ENCODE measurements at places on chromosomes 3 and 15.

- DNase-seq = no peak
These were observed 595.0 kb downstream of the PYDC2 start for GRCh38 chr3:192055946-192056345.

DNA sequence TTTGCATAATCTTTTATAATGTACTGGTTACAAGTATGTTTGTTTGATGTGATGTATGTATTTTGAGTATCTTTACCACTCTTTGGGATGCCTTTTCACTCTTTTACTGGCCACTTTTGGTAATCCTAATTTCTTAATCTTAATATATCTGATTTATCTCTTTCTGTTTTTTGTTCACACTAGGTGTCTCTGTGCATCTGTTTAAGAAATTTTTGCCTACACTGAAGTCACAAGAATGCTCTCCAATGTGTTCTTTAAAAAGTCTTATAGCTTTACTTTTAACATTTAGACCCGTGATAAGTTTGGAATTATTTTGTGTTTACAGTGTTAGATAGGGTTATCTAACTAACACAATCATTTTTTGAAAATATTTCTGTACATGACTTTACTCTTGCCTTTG, 659.1 kb downstream of the SI start:
- DNase-seq = no peak

GRCh38 chr3:169769287-169770181, at the start of gene ACTRT3:
Gene ACTRT3 (minus strand): TSS chr3:169769561. CDS start chr3:169769520, 41 bp downstream.
- DNase-seq = peak; percentile 95

GRCh38 chr15:81807186-81807585, 238.6 kb downstream of the MEX3B start:
- DNase-seq = no peak

GRCh38 chr3:50269977-50270413, 1.0 kb downstream of the SEMA3B start:
- no peak for DNase-seq

- DNase-seq = no peak
These were observed 717.5 kb downstream of the AGBL1 start for GRCh38 chr15:86797135-86797534.

DNA sequence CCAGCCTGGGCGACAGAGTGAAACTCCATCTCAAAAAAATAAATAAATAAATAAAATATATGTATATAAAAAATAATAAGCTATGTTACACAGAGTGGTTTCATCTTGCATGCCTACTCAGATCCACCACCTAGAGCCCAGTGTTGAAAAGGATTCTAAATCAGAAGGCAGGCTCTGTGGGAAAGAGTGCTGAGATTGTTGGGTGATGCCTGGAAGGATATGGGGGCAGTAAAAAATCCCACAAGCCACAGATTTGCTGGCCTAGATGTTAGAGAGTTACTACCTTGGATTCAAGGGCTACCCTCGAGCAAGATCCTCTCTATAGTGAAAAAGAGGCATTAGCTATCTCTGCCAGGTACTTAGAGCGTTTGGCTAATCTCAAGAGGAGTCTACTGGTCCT, 144.3 kb downstream of the STAC start:
- DNase-seq = no peak

- DNase-seq = no peak
These were observed 23.8 kb upstream of the TCF12 start for GRCh38 chr15:56894601-56895000.

- no peak for DNase-seq
These were observed 1.7 kb upstream of the RBP2 start for GRCh38 chr3:139477710-139478640.

DNA sequence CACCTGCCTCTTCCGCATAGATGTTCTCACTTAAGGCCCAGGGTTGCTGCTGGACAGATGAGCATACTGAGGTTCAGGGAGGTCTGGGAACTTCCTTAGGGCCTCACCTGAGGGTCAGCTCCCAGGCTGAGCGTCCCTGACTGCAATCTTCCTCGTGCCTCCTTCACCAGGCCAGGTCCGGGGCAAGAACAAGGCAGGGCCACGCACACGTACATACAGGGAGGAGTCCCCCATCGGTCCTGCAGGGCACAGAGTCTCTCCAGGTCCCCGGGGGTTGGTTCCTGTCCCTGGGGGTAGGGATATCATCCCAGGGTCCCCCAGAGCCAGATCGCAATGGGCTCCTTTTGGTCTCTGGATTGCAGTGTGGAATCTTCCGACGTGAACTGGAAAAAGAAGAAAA, 130.1 kb downstream of the LRRK1 start:
- no peak for DNase-seq

DNA sequence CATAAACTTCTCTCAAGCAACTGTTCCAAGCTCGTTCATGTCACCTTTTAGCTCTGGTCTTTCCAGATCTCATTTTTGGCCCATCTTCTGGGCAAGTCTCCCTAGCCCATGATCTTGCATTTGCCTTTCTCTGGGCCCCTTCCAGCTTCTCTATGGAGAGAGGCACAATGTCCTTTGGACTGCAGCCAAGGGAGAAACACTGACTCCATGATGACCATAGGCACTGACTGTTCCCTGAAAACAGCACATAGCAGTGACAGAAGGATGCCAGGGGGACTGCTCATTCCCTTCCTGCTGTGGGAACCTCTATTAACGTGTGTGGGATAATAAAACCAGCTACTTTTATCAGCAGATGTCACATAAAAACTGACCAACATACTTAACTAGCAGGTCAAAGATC, 60.3 kb downstream of the STRIT1 start:
- DNase-seq = no peak

GRCh38 chr15:67605871-67606270, 63.4 kb downstream of the MAP2K5 start:
- no peak for DNase-seq

- DNase-seq = no peak
These were observed 23.7 kb upstream of the C3orf49 start for GRCh38 chr3:63795438-63795837.

DNA sequence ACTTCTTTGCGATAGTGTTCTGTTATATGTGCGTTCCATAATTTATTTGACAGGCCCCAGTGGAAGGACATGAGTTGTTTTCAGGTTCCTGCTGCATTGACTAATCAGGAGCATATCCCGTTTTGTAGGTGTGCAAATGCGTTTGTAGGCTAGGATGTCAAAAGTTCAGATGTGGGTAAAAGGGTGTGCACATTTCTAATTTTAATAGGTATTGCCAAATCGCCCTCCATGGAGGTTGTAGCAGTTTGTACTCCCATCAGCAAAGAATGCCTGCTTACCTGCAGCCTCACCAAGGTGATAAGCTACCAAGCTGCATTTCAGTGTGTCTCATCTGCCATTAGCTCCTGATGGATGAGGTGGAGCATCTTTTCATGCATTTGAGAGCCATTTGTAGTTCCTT, 36.3 kb downstream of the KLF13 start:
- DNase-seq = no peak

- peak; percentile 1 for DNase-seq
These were observed 87.4 kb downstream of the ZIC4 start for GRCh38 chr3:147318900-147319299.

DNA sequence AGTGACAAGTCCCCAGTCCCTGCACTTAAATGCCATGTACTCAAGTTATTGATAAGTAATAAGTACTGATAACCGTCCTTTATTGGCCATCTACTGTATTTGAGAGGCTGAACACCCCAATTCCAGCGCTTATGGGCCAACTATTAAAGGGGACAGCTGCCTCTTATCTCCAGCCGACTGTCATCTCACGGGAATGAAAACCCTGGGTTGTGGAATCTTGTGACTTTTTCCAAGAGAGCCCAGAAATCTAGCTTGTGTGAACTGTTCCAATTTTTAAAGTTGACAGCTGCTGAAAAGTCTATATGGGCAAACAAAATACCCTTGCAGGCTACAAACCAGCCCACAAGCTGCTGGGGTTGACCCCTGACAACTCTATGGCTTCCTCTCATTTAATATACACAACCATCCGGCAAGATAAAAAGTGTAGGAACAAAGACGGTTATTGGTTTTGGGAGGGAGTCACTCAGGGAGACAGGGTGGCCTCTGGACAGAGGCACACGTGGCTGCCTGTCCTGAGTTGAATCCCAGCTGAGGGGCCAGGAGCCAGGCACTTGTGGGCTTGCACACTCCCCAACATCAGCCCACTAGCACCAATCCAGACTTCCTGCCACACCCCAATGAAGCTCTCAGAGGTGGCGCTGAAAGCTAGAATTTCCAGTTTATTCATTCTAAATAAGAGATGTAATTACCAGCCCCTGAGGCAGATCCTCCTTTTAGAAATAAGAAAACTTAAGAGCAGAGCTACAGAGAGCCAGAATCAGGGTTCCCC, 16.2 kb downstream of the SPSB4 start:
- no peak for DNase-seq

DNA sequence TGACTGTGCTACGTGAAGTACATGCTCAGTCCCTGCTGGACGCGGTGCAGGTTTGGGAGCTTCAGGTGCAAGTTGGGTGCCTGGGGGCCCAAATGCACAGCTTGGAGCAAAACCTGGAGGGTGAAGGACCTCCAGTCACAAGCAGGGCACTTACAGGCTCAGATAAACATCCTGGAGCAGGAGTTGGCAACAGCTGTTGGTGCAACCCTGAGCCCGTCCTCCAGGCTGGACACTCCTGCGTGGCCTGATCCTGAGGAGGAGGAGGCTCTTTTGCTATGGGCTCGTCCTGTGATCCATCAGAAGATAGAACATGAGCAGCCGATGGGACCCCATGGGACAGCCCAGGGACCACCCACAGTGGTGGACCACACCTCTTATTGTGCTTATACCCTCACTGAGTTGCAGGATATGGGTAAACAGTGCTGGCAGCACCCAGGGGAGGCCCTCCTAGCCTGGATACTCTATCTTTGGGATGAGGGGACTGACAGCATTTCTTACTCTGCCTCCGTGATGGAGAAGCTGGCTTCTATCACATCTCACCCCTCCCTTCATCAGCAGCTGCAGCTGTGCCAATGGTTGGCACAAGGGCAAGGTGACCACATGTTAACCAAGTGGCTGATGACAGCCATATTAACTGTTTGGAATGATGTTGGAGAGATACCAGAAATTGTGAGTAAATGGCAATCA, 301.6 kb downstream of the ZPLD1 start:
- DNase-seq = no peak

DNA sequence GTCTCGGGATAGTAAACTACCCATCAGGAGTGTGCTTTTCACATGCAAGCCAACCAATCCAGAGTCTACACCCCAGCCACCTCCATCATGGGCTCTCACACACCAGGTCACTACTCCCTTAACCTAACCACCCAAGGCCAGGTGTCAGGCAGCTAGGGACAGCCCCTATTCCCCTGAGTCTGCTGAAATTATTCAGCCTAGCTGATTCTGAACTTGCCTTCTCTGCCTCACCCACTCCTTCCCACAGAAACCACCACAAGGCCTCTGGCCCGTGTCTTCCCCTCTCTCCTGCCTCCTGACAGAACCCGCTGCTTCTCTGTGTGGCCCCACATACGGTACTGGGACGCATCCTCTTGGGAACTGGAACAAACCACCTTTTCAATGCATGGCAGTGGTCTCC, 82.1 kb downstream of the PCSK6 start:
- DNase-seq = no peak

DNA sequence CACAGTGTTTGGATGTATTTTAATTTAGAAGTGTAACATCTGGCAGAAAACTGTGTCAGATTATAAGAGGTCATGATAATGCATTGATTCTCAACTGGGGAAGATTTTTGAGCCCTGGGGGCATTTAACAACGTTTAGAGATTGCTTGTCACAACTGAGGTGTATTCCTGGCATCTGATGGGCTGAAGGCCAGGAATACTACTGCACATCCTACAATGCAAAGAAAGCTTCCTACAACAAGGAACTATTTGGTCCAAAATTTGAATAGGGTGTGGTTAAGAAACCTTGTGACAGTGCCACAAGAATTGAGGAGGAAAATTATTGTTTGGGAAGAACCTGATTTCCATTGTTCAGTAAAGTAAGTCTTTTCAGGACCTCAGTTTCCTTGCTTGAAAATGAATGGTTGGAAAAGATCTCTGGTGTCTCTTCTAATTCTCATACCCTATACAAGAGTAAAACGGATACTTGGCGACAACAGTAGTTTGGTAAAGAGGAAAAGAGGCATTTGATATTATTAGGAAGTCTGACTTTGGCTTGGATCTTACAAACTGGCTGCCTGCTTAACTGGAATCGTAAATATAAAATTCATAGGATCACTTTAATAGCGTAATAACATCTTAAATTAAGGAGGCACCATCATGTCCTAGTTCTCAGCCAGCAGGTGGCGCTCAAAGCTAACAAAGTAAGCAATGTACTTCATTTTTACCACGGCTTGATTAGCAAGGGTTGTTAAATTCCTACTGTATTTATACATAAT, 4.3 kb downstream of the DAZL start:
- DNase-seq = peak; percentile 94

GRCh38 chr3:41112466-41112865, 86.8 kb upstream of the CTNNB1 start:
- DNase-seq = no peak

- no peak for DNase-seq
These were observed 31.0 kb upstream of the KBTBD12 start for GRCh38 chr3:127884041-127884440.

- no peak for DNase-seq
These were observed 55.2 kb upstream of the GCNT3 start for GRCh38 chr15:59556380-59556779.

DNA sequence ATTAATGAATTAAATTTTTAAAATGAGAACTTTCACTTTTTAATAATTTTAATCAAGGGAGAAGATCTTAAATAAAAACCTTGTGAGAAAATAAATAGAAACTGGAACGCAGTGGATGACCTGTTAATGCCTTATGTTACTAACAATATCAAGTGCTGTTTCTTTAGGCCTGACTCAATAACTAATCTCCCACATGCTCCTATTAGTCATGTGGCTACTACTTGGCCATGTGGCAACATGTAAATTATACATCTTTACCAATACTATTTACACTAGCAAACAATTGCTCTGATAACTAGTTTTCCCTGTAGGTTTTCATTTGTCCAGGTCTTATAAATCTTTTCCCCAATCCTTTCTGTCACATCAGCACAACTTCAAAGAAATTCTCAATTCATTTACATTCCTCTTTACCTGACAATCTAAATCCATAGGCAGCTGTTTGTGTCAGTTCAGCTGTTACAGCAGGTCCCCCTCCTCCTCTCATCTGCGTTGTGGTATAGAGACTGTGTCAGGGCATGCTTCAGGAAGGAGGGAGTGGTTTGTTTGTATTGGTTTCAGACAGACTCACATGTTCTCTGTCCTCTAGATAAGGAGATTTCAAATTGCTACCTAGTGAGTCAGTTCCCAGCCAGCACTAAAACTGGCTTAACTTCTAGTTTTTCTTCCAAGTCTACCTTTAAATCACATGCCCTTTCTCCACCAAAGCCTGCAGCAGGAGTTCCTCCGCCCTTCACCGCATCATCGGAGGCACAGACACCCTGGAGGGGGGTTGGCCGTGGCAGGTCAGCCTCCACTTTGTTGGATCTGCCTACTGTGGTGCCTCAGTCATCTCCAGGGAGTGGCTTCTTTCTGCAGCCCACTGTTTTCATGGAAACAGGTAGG, 11.3 kb upstream of the C3orf52 start:
- DNase-seq = peak; percentile 18
